ENCODE measurements at places on chromosomes 7 and 10.

- DNase-seq: peak; percentile 12
Measured at GRCh38 chr10:101006593-101007098, 7.0 kb downstream of the LZTS2 start.

- DNase-seq: no peak
Measured at GRCh38 chr7:116528008-116528789, 3.4 kb downstream of the CAV1 start.

- DNase-seq: no peak
Measured at GRCh38 chr7:537911-538634, 18.4 kb upstream of the PDGFA start.

DNA sequence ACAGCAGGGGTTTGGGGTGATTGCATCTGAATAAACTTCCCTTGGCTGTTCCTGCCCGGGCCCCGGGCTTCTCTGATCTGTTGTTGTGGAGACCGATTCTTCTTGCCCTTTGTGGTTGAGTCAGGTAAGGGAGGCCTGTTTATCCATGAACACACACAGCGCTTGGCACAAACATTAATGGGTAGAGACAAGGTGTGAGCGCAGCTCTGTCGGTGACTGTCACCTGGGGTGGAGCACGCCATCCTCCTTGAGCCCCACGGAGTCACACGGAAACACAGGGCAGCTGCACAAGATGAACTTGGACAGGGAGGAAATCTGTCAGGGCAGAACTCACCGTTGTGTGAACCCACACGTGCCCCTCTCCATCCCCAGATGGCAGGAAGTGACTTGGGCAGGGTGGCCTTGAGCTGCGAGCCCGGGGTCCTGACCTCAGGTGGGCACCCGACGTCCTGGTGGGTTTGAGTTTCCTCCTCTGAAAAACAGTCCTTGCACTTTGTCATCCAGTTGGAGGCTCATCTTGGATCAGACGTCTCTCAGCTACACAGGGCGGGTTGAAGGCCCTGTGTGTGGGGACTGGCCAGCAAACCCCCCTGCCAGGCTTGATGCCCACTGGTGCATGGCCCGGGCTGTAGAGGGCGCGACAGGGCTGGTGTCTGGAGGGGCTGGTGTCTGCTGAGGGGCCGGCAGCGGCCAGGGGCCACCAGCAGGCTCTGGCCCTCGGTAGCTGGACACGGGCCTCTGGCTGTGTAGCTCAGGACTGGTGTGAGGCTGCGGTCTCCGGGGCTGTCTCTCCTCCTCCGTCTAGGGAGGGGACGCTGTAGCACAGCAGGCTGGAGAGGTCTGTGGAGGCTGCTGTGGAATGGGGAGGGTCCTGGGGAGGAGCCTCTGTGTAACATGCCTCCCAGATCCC, 24.2 kb upstream of the SHH start:
- no peak for DNase-seq

- no peak for DNase-seq
Measured at GRCh38 chr10:115125505-115125904, 32.3 kb downstream of the ATRNL1 start.

GRCh38 chr7:74479066-74479781, 25.5 kb downstream of the GTF2IRD1 start:
- no peak for DNase-seq

DNA sequence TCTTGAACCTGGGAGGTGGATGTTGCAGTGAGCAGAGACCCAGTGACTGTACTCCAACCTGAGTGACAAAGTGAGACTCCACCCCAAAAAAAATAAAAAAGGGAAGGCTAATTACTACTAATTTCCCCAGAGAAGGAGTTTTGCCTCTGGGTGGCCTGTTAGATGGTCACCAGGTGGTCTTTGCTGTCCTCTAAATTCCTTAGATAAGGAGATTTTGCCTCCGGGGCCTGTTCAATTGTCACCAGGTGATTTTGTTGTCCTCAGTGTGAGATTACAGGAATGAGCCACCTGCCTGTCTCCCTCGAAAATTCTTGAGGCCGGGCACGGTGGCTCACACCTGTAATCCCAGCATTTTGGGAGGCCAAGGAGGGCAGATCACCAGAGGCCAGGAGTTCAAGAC, 24.4 kb upstream of the ZMIZ2 start:
- no peak for DNase-seq

- no peak for DNase-seq
Measured at GRCh38 chr7:150745086-150745485, 7.9 kb downstream of the GIMAP5 start.

GRCh38 chr10:98141484-98142073, 7.1 kb downstream of the R3HCC1L start:
- no peak for DNase-seq

DNA sequence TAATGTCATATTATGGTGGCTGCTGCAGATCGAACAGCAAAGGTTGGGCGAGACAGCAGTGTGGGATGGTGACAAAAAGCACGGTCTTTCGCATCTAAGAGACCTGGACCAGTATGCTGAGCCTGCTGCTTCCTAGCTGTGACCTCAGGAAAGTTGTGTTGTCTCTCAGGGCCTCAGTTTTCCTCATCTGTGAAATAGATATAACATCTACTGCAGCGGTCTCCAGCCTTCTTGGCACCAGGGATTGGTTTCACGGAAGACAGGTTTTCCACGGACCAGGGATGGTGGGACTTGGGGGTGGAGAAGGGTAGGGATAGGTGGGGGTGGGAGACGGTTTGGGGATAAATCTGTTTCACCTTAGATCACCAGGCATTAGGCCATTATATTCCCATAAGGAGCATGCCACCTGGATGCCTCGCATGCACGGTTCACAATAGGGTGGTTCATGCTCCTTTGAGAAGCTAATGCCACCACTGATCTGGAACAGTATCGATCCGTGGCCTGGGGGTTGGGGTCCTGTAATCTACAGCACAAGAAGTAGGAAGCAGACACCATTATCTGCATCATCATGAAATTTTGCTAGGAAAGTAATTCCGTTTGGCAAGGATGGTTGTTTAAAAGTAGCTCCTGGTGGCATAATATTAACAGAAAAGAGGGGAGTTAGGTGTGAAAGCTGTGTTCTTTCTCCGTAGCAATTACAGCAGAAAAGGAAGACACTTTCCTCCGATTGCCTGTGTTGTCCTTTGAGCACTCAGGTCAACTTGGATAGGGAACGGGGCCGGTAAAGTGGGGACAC, 10.8 kb downstream of the KLF6 start:
- DNase-seq: no peak

- DNase-seq: no peak
Measured at GRCh38 chr10:88853155-88853881, 1.7 kb upstream of the ANKRD22 start.

GRCh38 chr10:61248013-61248412, 205.2 kb downstream of the TMEM26 start:
- no peak for DNase-seq

DNA sequence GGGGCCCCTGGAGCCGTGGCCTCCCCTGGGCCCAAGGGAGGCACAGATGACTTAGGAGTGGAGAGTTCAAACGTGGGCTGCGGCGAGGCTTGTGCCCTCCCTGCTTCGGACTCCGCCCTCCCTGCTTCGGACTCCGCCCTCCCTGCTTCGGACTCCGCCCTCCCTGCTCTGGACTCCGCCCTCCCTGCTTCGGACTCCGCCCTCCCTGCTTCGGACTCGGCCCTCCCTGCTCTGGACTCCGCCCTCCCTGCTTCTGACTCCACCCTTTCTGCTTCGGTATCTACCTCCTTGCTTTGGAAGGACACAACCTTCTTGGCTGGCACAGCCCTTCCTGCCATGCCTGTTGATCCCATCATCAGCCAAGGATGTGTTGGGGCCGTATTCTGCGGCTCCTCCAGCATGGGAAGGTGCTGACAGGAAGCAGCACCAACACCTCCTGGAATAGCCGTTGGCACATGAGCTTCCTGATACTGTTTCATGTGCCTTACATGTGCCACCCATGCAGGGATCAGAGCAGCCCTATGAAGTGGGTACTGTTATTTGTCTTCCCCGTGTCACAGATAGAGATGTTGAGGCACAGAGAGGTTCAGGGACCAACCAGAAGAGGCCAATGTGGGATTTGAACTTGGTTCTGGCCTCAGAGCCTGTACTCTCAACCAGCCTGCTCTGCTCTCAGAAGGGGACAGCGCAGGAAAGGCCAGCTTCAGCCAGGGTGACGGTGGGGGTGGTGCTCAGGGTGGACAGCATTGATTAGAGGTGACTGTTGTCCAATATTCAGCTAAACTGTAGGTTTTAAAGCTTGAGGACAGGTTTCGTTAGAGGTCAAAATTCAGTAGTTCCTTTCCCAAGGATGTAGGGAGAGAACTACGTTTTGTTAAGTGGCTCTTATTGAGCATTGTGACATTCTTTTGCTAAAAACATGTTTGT, 114.5 kb downstream of the NKX6-2 start:
- DNase-seq: no peak

GRCh38 chr10:121880895-121881294, 46.9 kb downstream of the ATE1 start:
- DNase-seq: no peak

DNA sequence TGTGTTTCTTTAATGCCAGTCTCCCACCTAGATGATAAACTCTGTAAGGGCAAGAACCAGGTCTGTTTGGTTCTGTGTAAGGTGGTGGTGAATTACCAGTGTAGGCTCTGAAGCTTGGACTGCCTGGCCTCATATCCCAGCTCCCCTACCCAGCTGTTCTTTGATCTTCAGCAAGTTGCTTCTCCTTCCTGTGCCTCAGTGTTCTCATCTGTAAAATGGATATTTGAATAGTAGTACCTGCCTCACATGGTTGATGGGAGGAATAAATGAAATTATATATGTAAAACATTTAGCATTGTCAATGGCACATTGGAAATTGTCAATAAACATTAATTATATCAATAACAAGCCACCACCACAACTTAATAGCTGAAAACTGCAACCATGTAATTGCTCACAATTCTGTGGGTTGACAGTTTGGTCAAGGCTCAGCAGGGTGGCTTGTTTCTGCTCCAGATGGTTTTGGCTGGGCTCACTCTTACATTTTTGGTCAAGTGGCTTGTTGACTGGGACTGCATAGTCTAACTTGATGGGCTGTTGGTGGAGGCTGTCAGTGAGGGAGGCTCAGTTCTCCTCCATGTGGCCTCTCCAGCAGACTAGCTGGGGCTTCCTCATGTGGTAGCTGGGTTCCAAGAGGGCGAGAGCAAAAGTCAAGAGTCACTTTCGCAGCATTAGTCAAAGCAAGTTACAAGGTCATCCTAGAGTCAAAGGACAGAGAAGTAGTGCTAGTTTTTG, 84.5 kb upstream of the DUSP5 start:
- DNase-seq: no peak

DNA sequence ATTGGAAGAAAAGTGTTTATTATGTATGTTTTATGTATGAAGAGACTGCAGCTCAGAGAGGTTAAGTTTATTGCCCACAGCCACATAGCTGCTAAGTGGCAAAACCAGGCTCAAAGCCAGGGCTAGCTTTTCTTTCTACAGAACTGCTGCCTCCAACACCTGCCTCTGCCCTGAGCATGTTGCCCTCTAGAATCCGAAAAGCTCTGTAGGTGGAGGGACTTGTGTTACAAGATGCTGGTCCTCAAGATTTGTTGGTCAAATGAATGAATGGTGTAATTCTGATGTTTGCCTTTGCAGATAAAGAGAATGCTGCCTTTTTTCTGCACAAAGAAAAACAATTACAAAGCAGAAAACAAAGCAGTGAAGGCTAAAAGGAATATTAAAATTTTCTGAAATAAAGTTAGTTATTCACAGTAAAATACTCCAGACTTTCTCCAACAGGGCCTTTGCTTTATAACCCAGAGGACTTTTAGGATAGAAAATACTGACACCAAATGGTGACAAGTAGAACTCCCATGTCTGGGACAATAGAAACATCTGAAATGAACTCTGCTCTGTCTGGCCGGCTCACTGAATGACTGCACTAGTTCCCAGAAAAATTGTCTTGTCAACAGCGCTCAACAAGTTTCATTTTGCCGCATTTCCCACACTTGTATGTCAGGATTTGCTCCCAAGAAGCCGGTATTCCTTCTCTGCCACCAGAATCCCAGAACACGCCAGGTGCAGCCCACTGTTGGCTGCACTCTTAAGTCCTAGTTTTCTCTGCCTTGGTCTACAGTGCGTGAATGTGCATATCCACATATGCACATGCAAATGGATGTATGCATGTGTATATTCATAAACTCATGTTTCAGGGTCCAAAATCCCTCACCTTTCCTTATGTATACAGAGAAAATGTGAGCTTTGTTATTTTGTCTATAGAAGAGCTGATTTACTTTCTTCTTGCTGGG, 11.0 kb upstream of the DNTT start:
- peak; percentile 65 for DNase-seq

GRCh38 chr7:55435466-55435865, 70.3 kb downstream of the LANCL2 start:
- DNase-seq: no peak

- DNase-seq: no peak
Measured at GRCh38 chr7:104960741-104961448, 53.1 kb upstream of the KMT2E start.

DNA sequence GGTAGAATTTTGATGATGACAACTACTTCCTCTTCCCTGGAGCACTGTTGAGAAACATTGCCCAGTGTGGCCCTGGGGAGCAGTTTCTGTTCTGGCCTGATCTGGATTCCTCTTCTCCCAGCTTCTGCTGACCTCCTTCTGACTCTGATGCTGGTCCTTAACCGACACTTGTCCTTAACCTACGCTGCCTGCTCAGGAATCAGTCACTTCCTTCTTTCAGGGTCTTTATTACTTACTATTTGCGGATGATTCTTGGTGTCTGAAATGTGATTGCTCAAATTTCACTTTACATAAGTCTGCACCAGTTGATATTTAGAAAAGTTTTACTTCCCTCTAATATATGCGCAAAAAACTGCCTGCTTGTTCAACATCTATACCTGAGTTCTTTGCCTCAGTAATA, 164.1 kb downstream of the PTEN start:
- no peak for DNase-seq

- no peak for DNase-seq
Measured at GRCh38 chr10:71371750-71372166, 25.0 kb upstream of the CDH23 start.

GRCh38 chr10:4316161-4316810, 509.7 kb upstream of the AKR1E2 start:
- no peak for DNase-seq

GRCh38 chr10:31179091-31179680, 139.8 kb upstream of the ZEB1 start:
- no peak for DNase-seq

DNA sequence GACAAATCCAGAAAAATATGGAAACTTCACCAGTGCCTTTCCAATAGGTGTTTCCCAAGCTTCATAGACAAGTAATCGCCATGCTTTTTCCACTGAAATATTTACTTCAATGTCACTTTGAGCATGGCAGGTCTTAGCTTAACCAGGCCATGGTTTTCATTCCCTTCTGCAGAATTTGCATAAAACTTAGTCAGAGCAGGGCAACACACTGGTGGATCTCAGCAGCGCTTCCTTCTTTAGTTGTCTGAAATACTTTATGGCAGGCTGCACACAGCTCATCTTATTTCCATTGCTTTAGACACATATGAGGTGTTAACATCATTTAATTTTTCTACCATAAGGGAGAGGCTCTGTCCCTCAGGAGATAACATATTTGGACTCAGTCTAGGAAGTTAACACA, 102.9 kb upstream of the AHR start:
- DNase-seq: no peak

All from NCI-H1694 treated with DMSO at 0.1 percent for 48 hours (cell line).